ENCODE measurements at places on chromosomes 2 and 18.

DNA sequence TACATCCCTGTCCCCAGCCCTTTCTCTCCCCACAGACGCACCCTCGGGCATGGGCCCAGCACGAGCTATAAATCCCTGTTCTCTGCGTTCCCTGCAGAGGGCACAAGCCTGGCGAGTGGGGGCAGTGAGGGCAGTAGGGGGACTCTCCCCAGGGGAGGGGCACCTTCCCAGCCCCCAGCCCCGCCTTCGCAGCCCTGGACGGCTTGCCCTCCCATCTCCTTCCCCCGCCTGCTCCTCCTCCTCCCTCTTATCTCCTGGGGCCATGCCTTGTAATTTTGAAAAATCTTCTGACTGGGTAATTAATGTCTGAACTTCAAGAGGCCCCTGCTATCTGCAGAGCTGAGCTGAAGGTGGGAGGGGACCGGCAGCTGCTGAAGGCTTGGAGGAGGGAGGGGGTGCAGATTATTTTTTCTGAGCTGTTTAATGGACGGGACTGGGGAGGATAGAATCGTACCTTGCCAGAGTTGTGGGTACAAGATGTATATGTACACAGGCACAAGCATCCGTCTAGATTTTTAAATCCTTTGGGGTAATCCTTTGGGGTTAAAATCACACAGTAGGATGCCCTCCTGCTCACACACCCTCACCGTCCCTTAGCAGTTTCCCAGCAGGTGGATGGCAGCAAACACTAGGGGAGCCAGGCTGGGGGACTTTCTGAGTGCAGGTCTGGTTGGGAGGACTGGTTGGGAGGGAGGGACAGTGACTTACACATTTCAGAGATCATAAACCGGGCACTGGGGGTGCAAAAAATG is 121.9 kb downstream of the SMAD7 start:
- no peaks in the 10 kb centered on the region for H3K4me1 ChIP-seq
- H3K36me3 ChIP-seq: no peaks in the 10 kb centered on the region
- peak overlapping the region; percentile 76 for H3K27ac ChIP-seq
- no peak overlapping the region for H3K4me3 ChIP-seq
- no peaks in the 10 kb centered on the region for H3K27me3 ChIP-seq

DNA sequence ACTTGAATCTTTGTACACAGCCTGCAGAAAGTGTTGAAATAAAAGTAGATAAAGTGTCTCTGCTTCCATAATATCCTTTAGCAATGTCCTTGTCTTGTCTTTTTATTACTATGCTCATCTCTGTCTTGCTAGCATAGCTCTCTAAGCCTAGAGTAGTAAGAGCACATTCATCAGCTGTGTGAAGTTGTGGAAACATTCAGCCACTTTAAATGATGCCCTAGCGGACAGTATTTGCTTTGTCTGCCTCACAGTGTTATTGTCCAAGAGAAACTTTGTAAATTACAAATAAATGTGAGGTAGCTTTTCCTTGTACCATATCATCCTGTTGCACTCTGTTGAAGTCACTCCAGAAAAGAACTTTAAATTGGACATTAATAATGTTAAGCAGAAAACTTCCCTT is 60.3 kb upstream of the TTC21B start:
- no peaks in the 10 kb centered on the region for H3K4me1 ChIP-seq
- no peaks in the 10 kb centered on the region for H3K36me3 ChIP-seq
- no peak for DNase-seq
- no peaks in the 10 kb centered on the region for H3K27me3 ChIP-seq

- H3K4me3 ChIP-seq: no peak overlapping the region
- no peak overlapping the region for H3K27ac ChIP-seq
- DNase-seq: no peak
- H3K27me3 ChIP-seq: no peaks in the 10 kb centered on the region
- H3K4me1 ChIP-seq: no peaks in the 10 kb centered on the region
Observed at GRCh38 chr18:39788383-39788782, 2166.7 kb upstream of the PIK3C3 start.

- no peak overlapping the region for H3K27ac ChIP-seq
- H3K36me3 ChIP-seq: no peaks in the 10 kb centered on the region
Observed at GRCh38 chr2:217208867-217209266, 349.0 kb upstream of the TNP1 start.

DNA sequence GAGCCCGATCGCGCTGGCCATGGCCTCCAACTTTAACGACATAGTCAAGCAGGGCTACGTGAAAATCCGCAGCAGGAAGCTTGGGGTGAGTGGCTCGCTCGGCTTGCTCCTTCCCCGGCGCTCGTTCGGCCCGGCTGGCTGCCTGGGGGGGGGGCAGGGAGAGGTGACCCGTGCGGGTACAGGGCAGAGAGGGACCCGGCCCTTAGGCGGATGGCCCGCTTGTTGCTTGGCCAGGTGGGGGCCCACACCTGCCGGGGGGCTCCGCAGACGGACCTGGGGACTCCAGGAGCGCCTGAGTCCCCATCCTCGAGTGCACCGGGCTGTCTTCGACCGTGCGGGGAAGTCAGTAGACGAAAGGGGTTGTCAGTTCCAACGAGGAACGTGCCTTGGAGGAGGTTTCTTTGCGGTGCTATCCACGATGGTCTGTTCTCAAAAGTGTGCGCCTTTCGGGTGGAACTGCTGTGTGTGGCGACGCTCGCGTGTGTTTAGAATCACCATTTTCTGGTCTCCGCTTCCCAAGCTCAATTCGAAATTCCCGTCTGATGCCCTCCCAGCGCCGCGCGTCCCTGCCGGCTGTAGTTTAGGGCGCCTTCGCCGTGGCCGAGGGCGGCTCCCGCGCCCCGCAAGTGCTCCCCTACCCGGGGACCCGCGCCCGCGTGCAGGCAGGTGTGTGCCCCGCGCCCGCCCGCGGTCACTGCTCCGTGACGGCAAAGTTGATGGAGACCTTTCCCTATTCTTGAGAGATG is 711 bp downstream of the DOK6 start:
- peak overlapping the region; percentile 36 for H3K27ac ChIP-seq
- peaks cover 8% of the 10 kb centered on the region for H3K4me1 ChIP-seq
- H3K27me3 ChIP-seq: no peaks in the 10 kb centered on the region
- DNase-seq: peak; percentile 16
- no peaks in the 10 kb centered on the region for H3K36me3 ChIP-seq

DNA sequence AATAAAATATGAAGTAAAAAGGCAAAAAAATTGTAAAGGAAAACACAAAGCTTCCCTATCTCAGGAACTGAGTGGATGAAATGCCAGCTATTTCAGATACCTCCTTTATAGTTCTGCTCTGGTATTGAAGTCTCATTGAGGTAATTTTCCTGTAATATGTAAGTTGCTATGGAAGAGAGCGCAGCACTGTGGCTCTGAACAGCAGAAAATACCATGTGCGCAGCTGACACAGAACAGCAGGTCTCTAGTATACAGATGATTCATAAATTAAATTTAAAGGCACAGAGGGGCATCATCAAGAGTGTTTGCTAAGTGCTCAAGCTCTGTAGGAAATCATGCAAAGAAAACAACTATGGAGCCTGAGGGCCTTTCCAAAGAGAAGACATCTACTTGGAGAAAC is 315.3 kb upstream of the CDH7 start:
- no peak overlapping the region for H3K4me3 ChIP-seq
- H3K36me3 ChIP-seq: no peaks in the 10 kb centered on the region
- no peak overlapping the region for H3K27ac ChIP-seq
- no peaks in the 10 kb centered on the region for H3K27me3 ChIP-seq
- DNase-seq: no peak

GRCh38 chr2:253202-253638 is 10.6 kb downstream of the SH3YL1 start:
- H3K27me3 ChIP-seq: no peaks in the 10 kb centered on the region
- no peaks in the 10 kb centered on the region for H3K36me3 ChIP-seq
- no peak overlapping the region for H3K4me3 ChIP-seq
- no peak overlapping the region for H3K27ac ChIP-seq
- H3K4me1 ChIP-seq: no peaks in the 10 kb centered on the region

DNA sequence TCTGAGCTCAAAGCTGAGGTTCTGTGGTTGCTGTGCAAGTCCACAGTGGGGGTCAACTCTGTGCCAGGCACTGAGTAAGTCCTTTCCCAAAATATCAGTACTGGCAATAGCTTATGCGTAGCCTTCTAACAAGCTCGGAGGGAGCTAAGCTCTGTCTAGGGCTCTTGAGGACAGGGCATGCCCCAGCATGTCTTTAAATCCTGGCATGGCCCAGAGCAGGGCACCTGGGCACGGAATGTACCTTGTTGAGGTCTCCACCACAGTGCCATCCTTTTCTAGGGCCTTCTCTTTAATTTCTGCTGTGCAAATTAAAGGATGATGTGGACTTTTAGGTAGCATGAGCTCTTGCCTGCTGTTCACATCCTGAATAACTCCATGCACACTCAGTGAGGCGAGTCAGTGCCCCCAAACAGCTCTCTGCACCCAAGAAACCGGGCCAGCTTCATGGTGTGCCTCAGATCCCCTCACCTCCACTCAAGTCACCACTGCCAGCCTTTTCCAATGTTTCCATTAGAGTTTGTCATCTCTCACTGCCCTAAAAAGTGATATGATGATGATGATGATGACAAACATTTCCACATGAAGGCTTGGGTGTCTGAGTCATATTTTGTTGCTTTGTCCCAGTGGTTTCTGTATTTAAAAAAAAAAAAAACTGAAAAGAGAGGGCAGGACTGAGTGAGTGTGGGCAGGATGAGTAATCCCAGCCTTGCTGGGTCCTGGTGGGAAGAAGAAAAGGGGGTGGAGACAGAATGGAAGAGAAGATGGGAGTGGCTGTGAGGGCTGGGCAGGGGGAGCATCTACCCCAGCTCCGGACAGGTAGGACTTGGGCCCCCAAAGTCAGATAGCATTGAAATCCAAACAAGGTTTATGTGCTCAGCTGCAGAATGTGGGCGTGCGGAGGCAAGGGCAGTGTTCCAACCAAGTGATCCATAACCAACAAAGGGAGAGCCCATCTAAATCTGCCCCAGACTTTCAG is 78.9 kb downstream of the ZBTB7C start:
- no peaks in the 10 kb centered on the region for H3K27me3 ChIP-seq
- H3K36me3 ChIP-seq: no peaks in the 10 kb centered on the region
- no peak overlapping the region for H3K4me3 ChIP-seq
- no peaks in the 10 kb centered on the region for H3K4me1 ChIP-seq
- no peak for DNase-seq
- no peak overlapping the region for H3K27ac ChIP-seq

GRCh38 chr2:224194161-224194560 is 155.1 kb upstream of the SERPINE2 start:
- H3K27me3 ChIP-seq: no peaks in the 10 kb centered on the region
- H3K4me1 ChIP-seq: no peaks in the 10 kb centered on the region
- no peaks in the 10 kb centered on the region for H3K36me3 ChIP-seq
- no peak overlapping the region for H3K27ac ChIP-seq

DNA sequence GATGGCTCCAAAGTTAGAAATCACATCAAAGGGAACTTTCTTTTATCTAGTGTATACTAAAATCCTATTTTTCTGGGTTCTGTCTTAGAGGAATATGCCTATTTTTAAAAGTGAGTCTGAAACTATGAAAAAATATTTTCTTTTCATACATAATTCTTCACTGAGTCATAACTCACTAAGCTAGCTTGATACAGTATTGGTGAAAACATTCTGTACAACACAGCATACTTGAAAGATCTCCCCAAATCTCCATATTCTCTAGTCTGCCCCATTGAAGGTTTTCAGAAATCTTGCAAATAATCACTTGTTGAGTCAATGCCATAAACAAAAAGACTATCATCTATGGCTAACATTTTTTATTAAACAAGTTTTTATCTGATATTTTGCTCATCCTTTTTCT is 44.5 kb downstream of the COL3A1 start:
- no peaks in the 10 kb centered on the region for H3K4me1 ChIP-seq
- H3K27me3 ChIP-seq: no peaks in the 10 kb centered on the region
- H3K27ac ChIP-seq: no peak overlapping the region
- no peaks in the 10 kb centered on the region for H3K36me3 ChIP-seq
- DNase-seq: no peak
